ENCODE measurements at places on chromosomes 2 and 18.

- DNase-seq, result no peak
These were observed 705.9 kb downstream of the CCDC85A start for GRCh38 chr2:56889738-56890137.

DNA sequence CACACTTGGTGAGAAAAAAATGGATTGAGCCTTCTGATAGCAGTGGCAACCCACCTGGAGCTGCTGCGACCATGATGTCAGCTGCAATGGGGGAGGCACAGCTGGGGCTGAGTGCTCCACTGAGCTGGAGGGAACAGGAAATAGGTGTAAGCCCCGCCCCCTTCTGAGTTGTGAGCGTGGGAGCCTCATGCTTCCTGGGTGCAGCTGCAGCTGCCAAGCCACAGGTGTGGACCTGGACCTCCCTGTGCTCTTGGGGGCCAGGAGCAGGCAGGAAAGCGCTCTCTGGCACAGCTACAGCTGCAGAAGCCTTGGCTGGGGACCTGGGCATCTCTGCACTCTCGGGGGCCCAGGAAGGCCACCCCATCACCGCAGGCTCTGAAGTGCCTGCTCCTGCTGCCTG, 970.6 kb downstream of the DCDC2C start:
- peak; percentile 8 for DNase-seq

GRCh38 chr18:6370410-6370809, 44.3 kb downstream of the L3MBTL4 start:
- no peak for DNase-seq

DNA sequence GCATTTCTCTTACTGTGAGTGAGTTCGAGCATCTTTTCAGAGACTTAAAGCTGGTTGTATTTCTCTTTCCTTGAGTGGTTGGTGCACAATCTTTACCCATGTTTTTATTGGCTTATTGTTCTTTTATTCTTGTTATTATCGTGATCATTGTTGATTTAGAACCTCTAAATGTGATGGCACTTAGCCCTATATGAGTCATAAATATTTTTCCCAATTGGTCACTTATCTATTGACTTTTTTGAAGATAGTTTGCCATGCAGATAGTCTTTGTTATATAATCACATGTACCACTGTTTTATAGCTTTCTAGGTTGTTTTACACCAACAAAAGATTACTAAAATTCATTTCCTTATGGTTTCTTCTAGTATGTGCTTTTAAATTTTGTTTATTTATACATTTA, 141.6 kb upstream of the MSH6 start:
- DNase-seq, result no peak

GRCh38 chr18:46366201-46366600, 262.0 kb downstream of the HAUS1 start:
- no peak for DNase-seq

- no peak for DNase-seq
These were observed 57.7 kb downstream of the RRM2 start for GRCh38 chr2:10180229-10180628.

GRCh38 chr2:199627417-199627816, 169.7 kb upstream of the SATB2 start:
- no peak for DNase-seq

Data from stimulated activated CD4-positive, alpha-beta T cell treated with anti-CD3 and anti-CD28 coated beads, Interleukin-4, amount 100 ng/mL, for 4 hours (primary cell).